Stimulated activated CD8-positive, alpha-beta memory T cell treated with anti-CD3 and anti-CD28 coated beads, Interleukin-15, amount 100 ng/mL, for 24 hours (primary cell): ENCODE measurements at places on chromosomes 1 and 21.

- DNase-seq: no peak
These were observed 1912.9 kb downstream of the MRPL39 start for GRCh38 chr21:23694390-23694789.

DNA sequence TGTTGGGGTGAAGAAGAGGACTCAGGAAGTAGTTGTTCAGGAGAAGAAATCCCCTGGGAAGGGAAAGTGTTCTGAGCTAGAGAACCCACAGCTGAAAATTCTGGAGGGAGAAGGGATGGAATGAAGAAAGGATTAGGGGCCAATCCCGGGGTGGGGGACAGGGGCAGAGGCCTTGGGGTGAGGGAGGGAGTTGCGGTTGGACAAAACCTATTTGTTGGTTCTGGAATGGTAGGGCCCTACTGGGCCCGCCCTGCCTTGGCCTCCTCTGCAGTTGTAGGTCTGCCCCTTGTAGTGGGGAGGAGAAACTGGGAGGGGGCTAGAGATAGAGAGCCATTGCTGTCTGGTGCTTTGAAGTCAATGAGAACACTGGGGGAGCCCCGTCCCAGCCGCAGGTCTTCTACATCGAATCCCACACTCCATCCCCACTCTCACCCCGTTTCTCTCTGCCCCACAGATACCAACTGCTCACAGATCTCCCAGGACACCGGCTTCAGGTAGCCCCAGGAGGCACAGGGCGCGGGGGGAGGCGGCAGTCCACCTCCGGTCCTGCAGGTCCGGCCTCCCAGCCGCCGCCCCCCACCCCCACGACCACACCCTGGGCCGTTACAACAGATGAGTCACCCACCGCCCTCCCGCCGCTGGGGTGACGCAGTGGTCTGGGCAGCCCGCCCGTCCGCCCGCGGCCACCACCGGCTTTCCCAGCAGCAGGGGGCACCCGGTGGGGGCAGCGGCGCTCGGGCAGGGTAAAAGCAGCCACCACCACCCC is 1.1 kb downstream of the TAGLN2 start:
- peak; percentile 33 for DNase-seq

- no peak for DNase-seq
These were observed 817.9 kb upstream of the NEGR1 start for GRCh38 chr1:73100216-73100615.

GRCh38 chr1:6961905-6962477 is 176.7 kb downstream of the CAMTA1 start:
- no peak for DNase-seq

DNA sequence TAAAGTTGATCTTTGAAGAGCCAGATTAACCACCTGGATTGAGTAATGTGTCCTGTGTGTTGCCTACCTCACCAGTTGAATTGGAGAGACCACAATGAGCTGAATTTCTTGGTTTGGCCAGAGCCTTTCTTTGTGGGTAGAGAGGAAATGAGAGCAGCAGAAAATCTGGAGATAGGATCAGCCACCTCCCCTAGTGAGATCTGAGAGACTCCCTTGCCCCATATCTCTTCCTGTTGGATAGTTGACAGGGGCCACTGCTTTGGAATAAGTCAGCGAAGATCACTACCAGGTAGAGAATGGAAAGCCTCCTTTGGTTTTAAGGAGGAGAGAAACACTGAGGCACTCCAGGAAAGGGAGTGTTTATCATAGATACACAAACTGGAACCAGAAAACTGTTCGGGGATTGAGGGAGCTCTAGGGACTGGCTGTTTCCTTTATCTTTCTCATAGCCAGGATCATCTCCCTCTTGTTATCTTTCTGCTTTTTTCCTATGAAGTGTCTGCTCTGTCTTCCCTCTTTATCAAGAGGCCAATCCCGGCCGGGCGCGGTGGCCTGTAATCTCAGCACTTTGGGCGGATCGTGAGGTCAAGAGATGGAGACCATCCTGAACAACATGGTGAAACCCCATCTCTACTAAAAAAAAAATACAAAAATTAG is 21.3 kb upstream of the ZNF326 start:
- DNase-seq: no peak

DNA sequence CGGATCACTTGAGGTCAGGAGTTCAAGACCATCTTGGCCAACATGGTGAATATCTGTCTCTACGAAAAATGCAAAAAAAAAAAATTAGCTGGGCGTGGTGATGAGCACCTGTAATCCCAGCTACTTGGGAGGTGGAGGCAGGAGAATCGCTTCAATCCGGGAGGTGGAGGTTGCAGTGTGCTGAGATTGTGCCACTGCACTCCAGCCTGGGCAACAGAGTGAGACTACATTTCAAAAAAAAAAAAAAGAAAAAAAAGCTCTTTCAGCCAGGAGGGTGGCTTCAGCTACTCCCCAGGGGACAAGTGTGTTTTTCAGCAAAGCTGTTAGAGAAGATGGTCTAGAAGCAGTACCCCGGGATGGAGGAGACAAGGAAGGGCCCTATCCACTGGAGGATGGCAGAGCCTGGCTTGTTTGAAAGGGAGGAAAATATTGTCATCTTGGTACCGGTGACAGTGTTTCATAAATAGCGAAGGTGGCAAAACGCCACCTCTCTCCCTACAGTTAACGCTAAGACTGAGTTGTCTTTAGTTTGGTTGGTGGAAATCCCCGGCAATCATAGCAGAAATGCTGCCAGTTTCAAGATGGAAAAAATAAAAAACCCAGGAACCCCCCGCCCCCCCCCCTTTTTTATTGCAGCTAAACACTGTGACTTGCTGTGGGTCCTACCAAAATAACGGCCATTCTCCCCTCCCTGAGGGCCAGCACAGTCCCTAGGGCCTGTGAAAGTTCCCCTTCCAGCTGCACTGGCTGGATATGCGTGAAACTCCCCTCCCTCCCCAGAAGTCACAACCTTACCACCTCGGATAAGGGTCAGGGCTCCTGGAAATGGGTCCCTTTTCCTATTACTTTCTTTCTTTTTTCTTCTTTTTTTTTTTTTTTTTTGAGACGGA is 3.5 kb downstream of the PIK3CD start:
- no peak for DNase-seq

DNA sequence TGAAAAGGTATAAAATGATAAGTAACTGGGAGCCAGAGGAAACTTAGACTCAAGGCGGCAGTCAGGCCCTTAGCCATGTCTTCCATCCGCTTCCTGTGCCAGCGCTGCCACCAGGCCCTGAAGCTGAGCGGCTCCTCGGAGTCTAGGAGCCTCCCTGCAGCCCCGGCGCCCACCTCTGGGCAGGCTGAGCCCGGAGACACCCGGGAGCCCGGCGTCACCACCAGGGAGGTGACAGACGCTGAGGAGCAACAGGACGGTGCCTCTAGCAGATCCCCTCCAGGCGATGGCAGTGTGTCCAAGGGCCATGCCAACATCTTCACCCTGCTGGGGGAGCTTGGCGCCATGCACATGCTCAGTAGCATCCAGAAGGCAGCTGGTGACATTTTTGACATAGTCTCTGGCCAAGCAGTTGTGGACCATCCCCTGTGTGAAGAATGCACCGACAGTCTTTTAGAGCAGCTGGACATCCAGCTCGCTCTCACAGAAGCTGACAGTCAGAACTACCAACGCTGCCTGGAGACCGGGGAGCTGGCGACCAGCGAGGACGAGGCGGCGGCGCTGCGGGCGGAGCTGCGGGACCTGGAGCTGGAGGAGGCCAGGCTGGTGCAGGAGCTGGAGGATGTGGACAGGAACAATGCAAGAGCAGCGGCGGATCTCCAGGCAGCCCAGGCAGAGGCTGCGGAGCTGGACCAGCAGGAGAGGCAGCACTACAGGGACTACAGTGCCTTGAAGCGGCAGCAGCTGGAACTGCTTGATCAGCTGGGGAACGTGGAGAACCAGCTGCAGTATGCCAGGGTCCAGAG is at the start of gene BECN2:
Gene BECN2 (plus strand): TSS at position 76 of the 803 bp plus-strand sequence. CDS start 0 bp downstream, at position 76.
- DNase-seq: no peak

GRCh38 chr1:231417513-231417912 is 4.6 kb downstream of the EGLN1 start:
- DNase-seq: no peak

GRCh38 chr1:244992833-244993232 is 128.5 kb upstream of the HNRNPU start:
- no peak for DNase-seq

- no peak for DNase-seq
These were observed 12.3 kb upstream of the PADI1 start for GRCh38 chr1:17192394-17193221.

DNA sequence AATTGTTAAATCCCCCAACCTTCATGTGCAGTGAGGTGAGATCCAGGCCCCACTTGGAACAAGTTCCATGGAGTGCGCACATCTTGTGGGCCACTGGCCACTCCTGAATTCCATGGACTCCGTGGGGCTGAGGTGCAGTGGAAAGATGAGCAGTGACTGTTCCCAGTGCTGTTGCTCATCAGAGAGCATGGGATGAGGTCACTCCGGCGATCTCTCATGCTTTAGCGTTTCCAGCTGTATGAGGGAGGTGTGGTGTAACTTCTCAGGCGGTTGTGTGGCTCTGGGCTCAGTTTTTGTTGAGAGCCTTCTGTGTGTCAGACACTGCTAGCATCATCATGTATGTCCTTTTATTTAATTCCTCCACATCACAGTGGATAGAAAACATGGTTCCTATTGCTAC is 96.2 kb downstream of the GALNT2 start:
- DNase-seq: no peak

- DNase-seq: no peak
These were observed 206.1 kb upstream of the TMEM51 start for GRCh38 chr1:14947421-14947820.
